Kidney (tissue), 22 donors: ENCODE measurements at places on chromosomes 3 and 15. TPM values are rescaled to one million over a fixed set of nuclear protein-coding genes. Genes with fewer than 3 reads are reported as not detected.

The IMPG2 gene
- total RNA-seq: 0.85 TPM

DNA sequence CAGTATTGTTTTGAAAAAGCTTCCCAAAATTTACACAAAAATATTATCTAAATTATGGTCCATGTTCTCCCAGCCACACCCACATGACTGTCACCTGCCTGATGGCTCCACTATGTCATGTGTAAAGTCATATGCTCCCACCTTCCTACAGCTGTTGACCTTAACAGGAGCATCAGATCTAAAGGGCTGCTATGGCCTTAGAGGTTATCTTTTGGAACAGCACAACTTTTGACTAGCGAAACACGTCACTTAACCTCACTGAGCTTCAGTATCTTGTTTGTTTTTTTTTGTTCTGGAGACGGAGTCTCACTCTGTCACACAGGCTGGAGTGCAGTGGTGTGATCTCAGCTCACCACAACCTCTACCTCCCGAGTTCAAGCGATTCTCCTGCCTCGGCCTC lies 64.4 kb downstream of the PRKAR2A start:
- H3K4me3 ChIP-seq: no peak overlapping the region
- H3K4me1 ChIP-seq: no peaks in the 10 kb centered on the region
- H3K36me3 ChIP-seq: peaks cover 12% of the 10 kb centered on the region
- DNase-seq: no peak
- H3K27me3 ChIP-seq: no peaks in the 10 kb centered on the region

DNA sequence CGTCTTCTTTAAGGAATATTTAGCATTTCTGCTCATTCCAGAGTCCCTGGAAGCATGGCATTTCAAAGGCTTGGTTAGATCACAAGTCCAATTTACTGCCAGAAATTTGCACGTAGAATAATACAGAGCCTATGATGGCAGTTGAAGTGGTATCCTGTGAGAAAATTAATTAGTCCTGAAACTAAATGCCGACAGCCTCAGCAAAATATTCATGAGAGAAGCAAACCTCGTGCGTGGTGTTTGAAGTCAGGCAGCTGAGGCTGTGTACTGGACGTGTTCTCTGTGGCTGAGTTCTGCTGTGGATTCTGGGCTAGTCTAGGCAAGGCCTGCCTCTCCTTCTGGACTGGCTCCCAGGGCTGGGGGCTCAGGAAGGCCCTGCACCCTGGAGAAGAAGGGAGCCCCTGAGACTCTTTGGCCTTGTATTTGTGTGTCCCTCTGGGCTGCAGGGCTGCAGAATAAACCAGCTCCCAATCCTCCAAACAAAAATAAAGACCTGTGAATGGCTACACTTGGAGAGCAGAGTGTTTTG lies 106.6 kb downstream of the APBA2 start:
- no peaks in the 10 kb centered on the region for H3K36me3 ChIP-seq
- H3K27me3 ChIP-seq: no peaks in the 10 kb centered on the region
- H3K27ac ChIP-seq: no peak overlapping the region
- H3K4me3 ChIP-seq: no peak overlapping the region
- no peaks in the 10 kb centered on the region for H3K4me1 ChIP-seq

GRCh38 chr3:19711160-19711782 lies 222.7 kb downstream of the EFHB start:
- no peak for DNase-seq
- H3K27ac ChIP-seq: no peak overlapping the region
- no peaks in the 10 kb centered on the region for H3K27me3 ChIP-seq
- H3K4me3 ChIP-seq: no peak overlapping the region
- no peaks in the 10 kb centered on the region for H3K36me3 ChIP-seq
- no peaks in the 10 kb centered on the region for H3K4me1 ChIP-seq

DNA sequence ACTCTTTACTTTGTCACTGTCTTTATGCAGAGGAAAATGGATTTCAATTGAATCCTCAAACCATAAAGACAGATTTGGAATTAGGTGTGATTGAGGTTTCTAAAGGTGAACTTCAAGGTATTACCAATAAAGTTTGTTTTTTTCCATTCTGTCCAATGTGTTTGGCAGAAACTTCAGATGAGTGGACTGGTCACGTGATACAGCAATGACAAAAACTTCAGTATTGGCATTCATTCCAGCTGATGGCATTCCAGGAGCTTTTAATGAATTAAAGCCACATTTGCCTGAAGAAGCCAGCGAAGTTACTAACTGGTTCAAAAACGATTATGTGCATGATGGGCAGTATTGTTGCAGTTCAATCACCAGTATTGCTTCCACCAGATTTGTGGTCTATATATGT lies 4.5 kb upstream of the MASP1 start:
- no peaks in the 10 kb centered on the region for H3K4me1 ChIP-seq
- no peaks in the 10 kb centered on the region for H3K36me3 ChIP-seq
- no peak overlapping the region for H3K4me3 ChIP-seq
- H3K27ac ChIP-seq: no peak overlapping the region

- H3K4me1 ChIP-seq: peaks cover 3% of the 10 kb centered on the region
- no peak overlapping the region for H3K4me3 ChIP-seq
- no peak for DNase-seq
- H3K27me3 ChIP-seq: no peaks in the 10 kb centered on the region
- H3K27ac ChIP-seq: no peak overlapping the region
Measured at GRCh38 chr3:186425788-186426730, 64.0 kb upstream of the DGKG start.
